Ecto neural progenitor cell (in vitro differentiated cells): ENCODE measurements at places on chromosomes 16 and 17.

DNA sequence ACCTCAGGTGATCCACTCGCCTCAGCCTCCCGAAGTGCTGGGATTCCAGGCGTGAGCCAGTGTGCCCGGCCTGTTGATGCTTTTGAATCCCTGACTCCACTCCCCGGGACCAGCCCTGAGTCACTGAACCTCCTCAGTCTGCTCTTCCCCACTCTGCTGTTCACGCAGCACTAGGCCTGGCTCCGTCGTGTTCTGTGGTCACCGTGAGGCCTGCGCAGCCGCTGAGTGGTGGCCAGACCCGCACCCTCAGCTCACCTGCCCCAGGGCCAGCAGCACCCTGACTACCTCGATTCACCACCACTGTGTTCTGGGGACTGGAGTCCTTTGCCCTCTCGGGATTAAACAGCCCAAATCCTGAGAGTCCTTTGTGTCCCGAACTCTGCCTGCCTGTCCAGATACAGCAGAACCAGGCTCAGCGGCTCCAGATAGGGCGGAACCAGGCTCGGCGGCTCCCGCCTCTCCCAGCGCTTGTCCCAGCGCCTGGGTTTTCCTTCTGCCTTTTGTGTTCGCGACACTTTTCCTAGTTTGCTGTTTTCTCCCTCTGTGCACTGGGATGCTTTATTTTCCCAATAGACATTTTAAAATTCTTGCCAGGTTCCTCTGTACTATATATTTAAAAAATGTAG is 58.6 kb upstream of the ENDOV start:
- DNase-seq, result no peak

DNA sequence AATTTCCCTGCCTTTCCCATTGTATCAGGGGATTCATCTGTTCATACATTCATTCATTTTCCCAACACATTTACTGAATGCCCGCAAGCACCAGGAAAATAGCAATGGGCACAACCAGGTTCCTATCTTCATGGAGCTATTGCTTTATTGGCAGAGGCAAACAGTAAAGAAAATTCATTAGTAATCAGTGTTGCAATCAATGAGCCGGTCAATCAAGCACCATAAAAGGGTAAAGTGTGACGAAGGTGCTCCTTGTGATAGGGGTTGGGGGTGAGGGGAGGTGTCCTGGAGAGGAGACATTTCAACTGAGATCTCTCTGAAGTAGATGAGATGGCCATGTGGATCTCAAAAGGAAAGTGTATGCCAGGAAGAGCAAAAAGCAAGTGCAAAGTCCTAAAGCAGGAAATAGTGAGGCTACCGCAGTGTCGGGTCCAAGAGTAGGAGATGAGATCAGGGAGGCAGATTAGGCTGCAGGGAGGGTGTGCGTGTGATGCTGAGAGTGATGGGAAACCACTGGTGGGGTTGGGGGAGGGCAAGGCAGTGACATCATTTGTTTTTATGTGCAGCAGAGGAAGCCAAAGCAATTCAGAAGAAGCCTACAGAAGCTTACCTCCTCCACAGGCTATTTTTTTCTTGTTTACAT is 28.4 kb downstream of the CDH13 start:
- no peak for DNase-seq

- no peak for DNase-seq
Observed at GRCh38 chr16:56330476-56330875, 94.9 kb downstream of the AMFR start.

- no peak for DNase-seq
Observed at GRCh38 chr17:50036455-50037261, 19.3 kb upstream of the ITGA3 start.

DNA sequence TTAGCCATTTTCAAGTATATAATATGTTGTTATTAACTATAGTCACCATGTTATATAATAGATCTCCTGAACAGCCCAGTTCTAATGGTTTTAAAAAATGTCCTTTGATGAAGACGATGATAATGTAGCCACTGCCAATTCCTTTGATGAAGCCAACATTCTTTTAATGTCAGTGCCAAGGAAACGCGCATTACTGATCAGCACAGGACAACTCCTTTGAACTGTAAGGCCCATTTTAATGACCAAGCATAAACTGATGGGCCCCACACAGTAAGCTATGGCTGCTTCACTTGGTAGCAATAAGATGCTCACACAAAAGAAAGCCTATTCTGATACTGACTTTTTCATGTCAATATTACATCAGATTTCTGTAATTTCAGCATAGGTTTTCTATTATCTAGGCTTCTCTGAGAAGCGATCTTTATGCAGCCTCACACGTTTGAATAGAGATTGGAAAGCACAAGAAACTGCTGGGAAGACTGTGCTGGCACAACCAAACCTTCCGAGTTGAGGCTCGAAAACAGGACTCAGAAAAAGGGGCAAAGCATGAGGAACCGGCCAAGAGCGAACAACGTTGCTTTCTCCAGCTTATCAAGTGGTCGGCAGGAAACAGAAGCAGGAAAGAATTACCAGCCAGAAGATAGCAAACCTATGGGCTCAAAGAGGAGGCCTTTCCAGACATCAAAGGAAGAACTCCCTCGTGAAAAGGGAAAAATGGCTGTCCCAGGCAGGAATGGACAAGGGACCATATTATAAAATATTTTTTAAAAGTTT is 19.4 kb downstream of the ERN1 start:
- no peak for DNase-seq

DNA sequence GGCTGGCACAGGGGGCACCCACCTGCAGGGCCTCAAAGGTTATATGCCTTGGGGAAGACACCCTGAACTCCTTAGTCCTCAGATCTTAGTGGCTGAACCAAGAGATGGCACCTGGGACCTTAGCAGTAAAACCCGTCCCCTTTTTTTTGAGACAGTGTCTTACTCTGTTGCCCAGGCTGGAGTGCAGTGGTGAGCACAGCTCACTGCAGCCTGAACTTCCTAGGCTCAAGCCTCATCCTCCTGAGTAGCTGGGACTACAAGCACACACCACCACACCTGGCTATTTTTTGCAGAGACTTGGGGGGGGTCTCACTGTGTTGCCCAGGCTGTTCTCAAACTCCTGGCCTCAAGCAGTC is 237.2 kb downstream of the MRTFB start:
- no peak for DNase-seq

- DNase-seq, result peak; percentile 30
Observed at GRCh38 chr17:64185101-64185500, 55.2 kb upstream of the ERN1 start.

GRCh38 chr17:42421507-42422338 is 1.3 kb downstream of the CAVIN1 start:
- peak; percentile 71 for DNase-seq

GRCh38 chr16:88365244-88365865 is 17.4 kb upstream of the ZNF469 start:
- DNase-seq, result no peak

DNA sequence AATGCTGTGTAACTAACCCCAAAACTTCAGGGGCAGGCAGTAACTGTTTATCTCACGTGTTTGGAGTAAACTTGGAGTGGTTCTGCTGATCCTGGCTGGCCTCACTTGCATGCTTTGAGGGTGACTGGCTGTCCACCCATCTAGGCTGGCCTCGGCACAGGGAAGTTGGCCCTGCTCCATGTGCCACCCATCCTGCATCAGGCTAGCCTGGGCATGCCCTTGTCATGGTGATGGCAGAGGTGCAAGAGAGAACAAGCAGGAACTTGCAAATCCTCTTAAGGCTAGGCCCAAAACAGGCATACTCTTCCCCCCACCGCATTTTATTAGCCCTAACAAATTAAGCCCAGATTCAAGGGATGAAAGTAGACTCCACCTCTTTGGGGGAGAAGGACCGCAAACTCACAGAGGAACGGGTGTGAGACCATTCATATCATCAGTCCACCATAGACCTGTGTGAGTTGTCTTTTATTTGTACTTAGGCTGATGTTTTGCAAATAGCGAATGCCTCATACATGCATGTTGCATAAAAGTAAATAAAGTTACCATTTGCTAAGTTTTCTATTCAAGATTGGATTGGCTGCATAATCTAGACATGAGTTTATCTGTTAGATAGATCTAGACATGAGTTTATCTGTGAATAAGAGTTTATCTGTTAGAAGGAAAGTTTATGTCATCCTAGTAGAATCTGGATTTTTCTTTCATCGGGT is 221.0 kb downstream of the CCDC182 start:
- no peak for DNase-seq

DNA sequence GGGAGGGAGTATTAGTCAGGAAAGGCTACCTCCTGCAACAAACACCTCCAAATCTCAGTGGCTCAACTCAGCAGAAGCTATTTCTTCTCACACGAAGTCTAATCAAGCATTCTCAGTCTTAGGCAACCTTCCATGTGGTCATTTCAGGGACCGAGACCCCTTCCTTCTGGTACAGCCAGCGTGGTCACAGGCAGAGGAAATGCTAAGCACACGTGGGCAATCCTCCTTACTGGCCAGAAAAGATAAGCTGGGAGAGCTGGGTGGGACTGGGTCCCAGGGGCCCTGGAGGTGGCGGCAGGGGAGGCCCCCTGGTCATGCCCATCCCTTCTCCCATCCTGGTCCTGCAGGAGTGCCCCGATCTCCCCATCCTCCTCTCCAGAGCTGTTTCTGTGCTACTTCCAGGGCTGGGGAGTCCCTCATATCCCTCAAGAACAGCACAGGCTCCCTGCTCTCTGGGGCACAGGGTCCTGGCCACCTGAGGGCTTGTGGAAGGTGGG is 5.7 kb upstream of the CX3CL1 start:
- DNase-seq, result no peak

GRCh38 chr16:24018485-24018884 is 182.7 kb downstream of the PRKCB start:
- no peak for DNase-seq

DNA sequence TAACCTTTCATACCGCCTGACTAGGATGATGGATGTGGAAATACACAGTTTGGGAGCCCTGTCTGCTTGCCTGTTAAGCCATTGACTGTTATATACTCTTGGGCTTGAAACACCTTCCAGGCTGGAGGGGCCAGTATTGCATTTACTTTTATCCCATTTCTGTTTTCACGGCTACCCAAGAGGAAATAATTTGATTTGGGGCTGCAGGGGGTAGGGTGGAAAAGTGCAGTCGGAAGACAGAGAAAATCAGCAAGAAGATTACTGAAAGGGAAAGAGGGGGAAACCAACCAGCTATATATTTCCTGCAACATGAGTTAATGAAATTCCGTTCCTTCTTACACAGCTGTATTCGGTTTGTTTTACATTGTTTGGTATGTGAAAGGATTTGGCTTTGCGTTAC is 202.5 kb downstream of the CDH13 start:
- DNase-seq, result no peak

DNA sequence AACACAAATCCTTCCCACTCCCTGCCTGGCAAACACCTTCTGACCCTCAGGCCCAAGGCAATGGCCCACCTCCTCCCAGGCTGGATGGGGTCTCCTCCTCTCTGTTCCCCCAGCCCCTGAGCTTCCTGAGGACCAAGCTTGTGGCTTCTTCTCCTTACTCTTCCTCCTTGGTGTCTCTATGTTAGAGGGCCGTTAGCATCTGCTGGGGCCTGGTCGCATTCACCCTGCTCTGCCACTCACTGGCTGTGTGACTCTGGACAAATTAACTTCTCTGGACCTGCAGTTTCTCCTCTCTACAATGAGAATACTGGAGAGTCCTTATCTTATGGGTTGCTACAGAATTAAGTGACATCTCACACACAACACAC is 725 bp upstream of the MT2A start:
- DNase-seq, result no peak

- DNase-seq, result no peak
Observed at GRCh38 chr17:63762161-63763078, 11.0 kb downstream of the CCDC47 start.

DNA sequence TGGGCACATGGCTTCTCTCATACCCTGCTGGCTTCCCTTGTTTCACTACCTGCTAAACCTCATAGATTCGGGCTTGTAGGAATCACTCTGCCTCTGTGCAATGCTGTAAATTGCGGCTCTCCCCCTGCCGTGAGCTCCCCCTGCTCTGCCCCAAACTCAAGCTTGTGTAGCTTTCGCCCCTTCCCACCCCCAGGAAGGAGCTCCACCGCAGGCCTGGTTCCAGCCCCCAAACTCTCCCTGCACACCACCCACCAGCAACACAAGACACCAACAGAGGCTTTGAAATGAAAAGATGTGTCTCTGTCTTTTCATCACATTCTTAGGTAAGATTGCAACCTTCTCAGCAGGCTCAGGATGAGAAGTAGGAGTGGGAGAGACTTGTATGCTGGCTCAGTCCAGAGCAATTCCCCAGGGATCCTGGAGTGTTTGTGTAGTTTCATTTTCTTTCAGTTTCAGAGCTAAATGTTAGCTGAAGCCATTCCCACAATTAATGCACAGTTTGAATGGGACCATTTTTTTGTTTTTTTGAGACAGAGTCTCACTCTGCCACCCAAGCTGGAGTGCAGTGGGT is 14.2 kb downstream of the CX3CL1 start:
- no peak for DNase-seq

GRCh38 chr16:89114159-89114981 is 20.7 kb downstream of the ACSF3 start:
- no peak for DNase-seq

DNA sequence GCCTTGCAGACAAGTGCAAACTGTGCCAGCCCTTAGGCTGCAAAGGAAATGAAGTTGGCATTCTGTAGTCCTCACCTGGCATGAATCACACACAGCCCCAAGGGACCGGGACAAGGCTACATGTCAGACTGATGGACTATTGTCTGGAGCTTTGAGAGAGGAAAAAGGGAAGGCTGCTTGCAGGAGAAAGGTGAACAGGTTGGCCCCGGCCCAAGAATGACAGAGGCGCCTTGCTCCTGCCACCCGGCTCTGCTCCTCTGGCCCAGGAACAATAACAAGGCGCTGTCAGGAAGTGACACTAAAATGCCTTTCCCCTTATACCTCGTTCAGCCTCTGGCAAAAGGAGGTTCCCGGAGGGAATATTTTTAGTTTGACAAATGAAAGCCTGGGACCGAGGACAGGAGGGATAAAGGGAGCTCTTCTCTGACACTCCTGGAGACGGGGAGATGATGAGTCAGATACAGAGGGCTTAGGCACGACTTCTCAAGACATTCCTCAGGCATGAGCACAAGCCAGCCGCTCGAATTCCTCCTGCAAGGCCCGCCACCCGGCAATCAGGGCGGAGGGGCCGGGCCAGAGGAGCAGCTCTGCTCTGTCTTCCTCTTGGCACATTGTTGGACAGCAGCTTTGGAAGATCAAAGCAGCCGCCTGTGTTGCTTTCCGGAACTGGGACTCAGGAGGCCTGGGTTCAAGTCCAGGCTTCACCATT is 105.8 kb downstream of the NOG start:
- peak; percentile 86 for DNase-seq
